ENCODE measurements at places on chromosomes 13 and 19.

GRCh38 chr19:5286465-5287029 lies 54.1 kb downstream of the PTPRS start:
- no peak for DNase-seq

DNA sequence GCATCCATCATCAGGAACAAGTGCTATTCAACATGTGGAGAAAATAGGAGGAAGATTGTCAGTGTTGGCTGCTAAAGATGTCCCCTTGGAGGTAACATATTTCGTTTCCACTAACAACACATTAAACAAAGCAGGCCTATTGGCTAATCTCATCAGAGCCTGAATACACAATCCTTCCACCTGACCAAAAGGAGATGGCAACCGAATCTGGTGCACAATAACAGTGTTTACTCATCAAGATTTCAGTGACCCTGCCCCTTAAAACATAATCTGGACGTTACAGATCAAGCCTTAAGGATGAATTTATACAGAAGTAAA lies 582.5 kb downstream of the EFNB2 start:
- no peak for DNase-seq

GRCh38 chr13:105202354-105202753 lies 1333.1 kb downstream of the EFNB2 start:
- no peak for DNase-seq

GRCh38 chr19:39745643-39746042 lies 7.8 kb upstream of the CLC start:
- no peak for DNase-seq

- no peak for DNase-seq
These were observed 94.8 kb downstream of the TEX29 start for GRCh38 chr13:111415246-111415645.

GRCh38 chr19:54430306-54431254 lies 15.3 kb downstream of the TTYH1 start:
- DNase-seq, result peak; percentile 44

GRCh38 chr19:41384351-41384750 lies 8.0 kb downstream of the TMEM91 start:
- DNase-seq, result no peak

DNA sequence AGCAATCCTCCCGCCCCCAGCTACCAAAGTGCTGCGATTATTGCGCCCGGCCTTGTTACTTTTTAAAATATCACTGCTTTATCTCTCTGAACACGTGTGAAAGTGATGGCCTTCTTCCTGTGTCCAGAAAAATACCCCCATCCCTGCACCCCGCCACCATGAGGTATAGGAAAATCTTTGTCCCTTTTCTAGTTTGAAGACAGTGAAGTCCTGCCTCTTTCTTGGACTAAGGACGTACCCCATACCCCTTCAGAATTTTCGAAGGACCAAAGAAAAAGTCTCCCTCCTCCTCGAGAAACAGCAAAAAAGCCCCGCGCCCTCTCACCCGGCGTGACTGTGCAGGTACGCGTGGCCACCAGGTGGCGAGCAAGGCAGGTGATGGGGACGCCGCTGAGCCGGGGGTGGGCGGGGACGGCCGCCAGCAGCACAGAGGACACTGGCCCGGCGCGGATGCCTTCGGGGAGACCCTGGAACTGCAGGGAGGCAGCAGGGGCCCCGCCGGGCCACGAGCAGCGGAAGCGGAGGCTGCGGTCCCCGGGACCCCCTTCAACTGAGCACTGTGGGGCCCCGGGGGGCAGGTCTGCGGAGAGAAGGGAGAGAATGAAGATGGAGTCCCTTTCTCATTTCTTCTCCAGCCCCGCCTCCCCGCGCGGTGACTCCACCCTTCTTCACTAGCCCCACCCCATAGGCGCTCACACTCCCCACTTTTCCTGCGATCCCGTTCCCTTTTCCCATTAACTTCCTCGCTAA lies 3.2 kb downstream of the VSIG10L start:
- peak; percentile 86 for DNase-seq

- no peak for DNase-seq
These were observed 43.6 kb upstream of the UBAC2 start for GRCh38 chr13:99157046-99157445.

DNA sequence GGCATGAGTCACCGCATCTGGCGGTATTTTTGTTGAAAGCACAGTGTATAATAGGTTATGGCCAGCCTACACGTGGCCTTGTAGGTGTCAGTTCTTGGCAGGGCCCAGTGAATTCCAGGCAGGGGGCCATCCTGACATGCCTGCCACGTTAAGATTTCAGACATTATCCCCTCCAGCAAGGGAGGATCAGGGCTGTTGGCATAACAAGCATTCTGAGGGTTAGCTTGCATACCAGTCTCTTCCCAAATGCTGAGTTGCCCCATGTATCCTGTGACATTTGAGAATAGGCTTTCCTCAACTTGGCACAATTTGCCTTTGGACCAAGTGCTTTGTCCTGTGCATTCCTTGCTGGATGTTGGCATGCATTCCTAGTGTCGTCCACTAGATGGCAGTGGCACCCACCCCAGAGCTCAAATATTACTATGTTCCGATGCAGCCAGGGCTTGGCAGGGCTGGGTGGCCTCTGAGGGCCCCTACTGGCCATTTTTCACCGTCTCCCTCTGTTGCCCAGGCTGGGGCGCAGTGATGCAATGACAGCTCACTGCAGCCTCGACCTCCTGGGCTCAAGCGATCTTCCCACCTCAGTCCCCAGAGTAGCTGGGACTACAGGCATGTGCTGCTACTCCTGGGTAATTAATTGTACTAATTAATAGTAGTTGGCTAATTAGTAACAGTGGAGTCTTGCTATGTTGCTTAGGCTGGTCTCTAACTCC lies 31.2 kb downstream of the NLRP12 start:
- peak; percentile 55 for DNase-seq

DNA sequence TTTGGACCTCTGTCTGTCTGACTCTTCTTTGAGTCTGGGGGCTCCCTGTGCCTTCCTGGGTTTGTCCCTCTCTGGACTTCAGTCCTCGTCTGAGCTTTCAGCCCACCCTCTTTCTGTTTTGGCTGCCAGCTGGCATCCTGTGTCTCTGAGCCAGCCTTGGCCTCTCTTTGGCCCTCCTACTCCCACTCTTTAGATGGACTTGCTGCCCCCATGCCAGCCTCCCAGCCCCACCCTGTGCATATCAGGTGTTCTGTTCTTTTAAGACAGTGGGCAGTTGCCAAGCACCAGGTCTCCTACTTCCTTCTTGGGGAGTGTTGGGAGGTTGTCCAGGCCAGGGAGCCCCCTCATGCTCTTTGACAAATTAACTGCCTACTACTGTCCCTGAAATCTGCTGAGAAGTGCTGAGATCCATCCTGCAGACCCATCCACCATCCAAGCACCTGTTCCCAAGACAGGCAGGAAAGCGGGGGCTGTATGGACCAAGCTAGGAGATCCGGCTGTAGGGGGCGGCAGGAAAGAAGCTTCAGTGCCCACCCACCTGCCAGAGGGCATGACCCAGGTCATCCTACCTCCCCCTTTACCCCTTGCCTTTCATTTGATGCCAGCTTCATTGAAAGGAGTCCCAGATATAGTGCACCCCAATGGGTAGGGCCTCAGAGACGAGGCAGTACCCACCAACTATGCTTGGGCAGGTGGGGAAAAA lies 9.6 kb downstream of the CIC start:
- no peak for DNase-seq

- no peak for DNase-seq
These were observed 435.6 kb downstream of the FOXO1 start for GRCh38 chr13:40230833-40231266.

GRCh38 chr13:22486490-22486889 lies 694.3 kb upstream of the SGCG start:
- no peak for DNase-seq

DNA sequence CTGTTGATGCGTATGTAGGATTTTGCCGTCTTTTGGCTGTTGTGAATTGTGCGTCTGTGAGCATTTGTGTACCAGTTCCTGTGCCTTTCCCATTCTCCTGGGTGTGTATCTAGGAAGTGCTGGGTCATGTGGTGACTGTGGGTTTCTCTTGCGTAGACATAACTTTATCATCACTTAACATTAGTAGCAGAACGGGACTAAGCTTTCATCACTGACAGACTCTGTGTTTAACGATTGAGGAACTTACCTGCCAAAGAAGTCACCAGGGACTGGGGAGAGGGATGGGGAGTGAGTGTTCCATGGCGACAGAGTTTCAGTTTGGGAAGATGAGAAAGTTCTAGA lies 15.0 kb downstream of the FZR1 start:
- no peak for DNase-seq

GRCh38 chr19:15291548-15292021 lies 40.8 kb downstream of the BRD4 start:
- DNase-seq, result no peak

- DNase-seq, result no peak
These were observed 10.5 kb downstream of the MYO9B start for GRCh38 chr19:17086120-17086519.

DNA sequence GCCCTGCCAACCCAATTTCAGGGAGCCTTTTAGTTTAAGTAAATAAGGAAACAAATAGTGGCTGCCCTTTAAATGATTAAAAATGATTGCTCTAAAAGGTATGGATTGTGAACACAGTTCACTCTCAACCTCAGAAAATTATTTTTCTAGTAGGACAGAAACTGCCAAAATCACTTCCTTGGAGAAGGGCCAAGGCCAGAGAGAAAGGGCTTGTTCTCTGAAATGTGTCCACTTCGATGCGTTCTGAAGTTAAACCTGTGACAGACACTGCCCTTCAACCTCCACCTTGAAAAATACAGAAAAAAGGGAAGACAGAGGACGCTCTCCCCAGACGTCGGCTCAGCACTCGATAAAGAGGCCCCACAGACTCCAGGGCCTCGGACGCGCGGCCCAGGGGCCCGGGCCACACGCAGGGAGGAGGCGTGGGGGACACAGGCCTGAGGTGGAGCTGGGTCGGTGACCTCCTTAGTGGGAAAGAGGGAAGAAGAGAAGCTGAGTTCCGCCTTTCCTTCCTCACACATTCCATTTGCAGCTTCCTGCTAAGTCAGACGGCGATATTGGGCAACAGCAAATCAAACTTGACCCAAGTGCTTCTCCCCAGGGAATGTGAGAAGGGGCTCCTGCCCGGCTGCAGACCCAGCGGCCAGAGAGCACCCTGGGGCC lies 63.6 kb downstream of the RASA3 start:
- no peak for DNase-seq

- no peak for DNase-seq
These were observed 333.6 kb downstream of the DLEU7 start for GRCh38 chr13:50509771-50510441.

- DNase-seq, result no peak
These were observed 10.6 kb upstream of the CYSLTR2 start for GRCh38 chr13:48643159-48643558.

DNA sequence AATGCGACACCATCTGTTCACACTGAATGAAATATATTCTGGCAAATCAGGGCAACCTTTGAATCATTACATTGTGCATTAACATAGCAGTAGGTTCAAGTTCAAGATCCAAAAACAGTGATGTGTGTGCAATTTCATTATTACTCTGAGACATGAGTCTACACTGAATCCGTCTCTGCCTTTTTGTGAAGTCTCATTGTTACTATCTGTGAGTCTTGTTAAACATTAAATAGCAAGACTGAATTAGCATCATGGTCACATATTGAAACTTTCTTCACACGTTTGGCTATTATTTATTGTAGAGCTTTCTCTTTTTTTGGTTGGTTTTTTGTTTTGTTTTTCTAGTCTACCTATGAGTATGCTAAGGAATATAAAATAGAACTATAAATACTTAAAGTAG lies 117.1 kb upstream of the SLITRK5 start:
- no peak for DNase-seq

- DNase-seq, result no peak
These were observed 169.8 kb downstream of the SUCLA2 start for GRCh38 chr13:47831265-47831664.

DNA sequence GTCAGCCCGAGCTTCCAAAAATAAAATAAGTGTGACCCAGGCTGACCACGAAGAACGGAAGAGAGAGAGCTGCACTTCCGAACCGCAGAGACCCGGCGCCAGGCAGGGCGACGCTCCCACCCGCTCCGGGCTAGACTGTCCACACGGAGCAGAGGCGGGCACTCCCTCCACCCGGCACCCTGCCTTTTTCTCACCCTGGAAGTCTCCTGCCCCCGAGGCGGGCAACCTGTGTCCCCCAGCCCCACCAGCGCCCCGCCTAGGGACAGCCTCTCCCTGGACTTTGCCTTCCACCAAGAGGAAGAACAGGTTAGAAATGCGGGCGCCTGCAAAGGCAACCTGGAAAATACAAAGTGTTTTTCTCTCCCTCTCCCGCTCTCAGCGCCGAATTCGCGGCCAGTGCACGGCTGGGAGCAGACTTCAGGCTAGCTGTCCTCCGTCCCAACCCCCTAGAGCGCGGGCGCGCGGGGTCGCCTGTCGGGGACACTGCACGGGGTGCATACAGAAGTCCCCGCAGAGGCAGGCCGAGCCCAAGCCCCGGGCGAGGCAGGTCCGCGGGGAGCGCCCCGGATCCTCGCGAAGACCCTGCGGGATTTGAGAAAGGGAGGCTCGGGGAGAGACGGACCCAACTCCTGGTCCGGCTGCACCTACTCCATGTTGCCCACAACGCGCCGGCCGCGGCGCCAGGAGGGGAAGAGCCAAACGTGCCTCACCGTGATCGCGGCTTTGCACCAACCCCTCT lies 845 bp downstream of the SPRY2 start:
- peak; percentile 58 for DNase-seq

- no peak for DNase-seq
These were observed 12.6 kb downstream of the LSM4 start for GRCh38 chr19:18310118-18310909.

DNA sequence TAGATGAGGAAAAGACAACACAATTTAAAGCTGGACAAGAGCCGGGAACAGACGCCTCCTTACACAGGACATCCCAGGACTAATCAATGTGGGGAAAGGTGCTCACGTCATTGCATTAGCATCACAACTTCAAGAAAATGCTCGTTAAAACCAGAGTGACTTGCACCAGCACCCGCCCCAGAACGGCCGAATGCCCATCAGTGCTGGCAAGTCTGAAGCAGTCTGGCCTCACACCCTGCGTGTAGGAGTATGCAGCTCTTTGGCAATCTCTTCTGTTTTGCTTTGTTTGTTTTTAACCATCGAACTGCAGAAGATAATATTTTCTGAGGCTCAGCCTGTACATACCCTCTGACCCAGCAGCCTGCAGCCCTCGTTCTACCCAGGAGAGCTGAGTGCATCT lies 44.8 kb upstream of the LDLR start:
- DNase-seq, result no peak

GRCh38 chr13:44052780-44053184 lies 173.1 kb downstream of the LACC1 start:
- no peak for DNase-seq

Data from CD8-positive, alpha-beta T cell (primary cell).